ENCODE measurements at places on chromosomes 6 and 20.

DNA sequence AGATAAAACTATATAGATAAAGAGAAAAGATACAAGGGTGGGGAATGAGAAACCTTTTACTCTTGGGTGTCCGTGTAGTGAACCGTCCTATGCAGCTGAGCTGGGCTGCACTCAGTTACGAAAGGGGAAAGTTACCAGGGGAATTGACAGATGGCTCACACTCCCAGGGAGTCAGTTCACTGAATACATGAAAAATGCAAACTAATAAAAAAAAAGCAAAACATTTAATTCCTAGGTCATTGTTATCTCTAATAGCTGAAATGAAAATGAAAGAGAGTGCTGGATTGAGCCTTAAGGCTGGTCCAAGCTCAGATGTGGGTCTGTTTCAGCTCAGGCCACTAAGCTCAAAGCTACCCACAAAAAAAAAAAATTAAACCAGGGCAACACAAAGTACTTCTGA is 138.0 kb downstream of the THBS2 start:
- no peak for DNase-seq

GRCh38 chr6:35829306-35829705 is 24.2 kb downstream of the LHFPL5 start:
- DNase-seq, result no peak

GRCh38 chr6:105901583-105901982 is 184.6 kb upstream of the PRDM1 start:
- no peak for DNase-seq

- no peak for DNase-seq
These were observed 3.7 kb upstream of the FAXC start for GRCh38 chr6:99353126-99353525.

DNA sequence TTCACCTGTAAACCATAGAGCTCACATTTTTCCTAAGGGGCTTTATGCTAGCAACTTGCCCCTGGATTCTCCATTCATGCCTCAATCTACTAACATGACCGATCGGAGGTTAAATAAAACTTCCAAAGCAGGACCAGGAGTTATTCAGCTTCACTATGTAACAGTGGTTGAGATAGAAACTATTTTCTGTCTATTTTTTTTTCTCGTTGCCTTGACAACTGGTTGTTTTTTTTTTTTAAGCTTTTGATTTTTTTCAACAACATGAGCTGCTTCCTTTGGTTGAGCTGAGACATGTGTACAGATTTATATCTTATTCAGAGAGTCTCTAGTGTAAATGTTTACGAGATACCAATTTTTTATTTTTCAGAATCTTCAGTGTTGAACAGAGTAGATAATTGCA is 85.7 kb downstream of the SHLD1 start:
- DNase-seq, result no peak

DNA sequence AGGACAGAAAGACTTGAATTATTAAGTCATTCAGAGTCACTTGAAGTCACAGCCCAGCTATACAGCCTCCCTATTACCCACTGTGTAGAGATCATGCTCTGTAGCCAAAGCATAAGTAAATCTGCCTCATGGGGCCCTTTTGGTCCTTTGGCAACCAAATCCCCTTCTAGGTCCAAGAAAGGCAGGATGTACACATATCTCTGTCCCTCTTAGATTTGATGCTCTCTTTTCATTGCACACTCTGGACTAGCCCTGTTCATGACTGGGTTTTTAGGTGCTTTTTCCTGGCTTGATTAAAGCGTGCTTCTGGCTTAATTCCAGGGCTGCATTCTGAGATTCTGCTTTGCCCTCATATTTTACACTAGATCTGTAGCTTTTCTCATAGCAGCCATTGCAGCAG is 296.8 kb downstream of the TENT5A start:
- no peak for DNase-seq

- peak; percentile 85 for DNase-seq
These were observed 72.7 kb downstream of the TRAM2 start for GRCh38 chr6:52503851-52504781.

Measured in NCI-H460 (cell line).